Activated naive CD8-positive, alpha-beta T cell treated with anti-CD3 and anti-CD28 coated beads, Interleukin-2, amount 10 ng/mL, durations not matched to agents 7 days and 5 days (primary cell): ENCODE measurements at places on chromosomes 7 and 10. TPM values are rescaled to one million over a fixed set of nuclear protein-coding genes. Genes with fewer than 3 reads are reported as not detected.

- DNase-seq, result no peak
These were observed 44.4 kb downstream of the LRRC4 start for GRCh38 chr7:127986581-127987521.

- DNase-seq, result no peak
These were observed 219.1 kb downstream of the TAX1BP1 start for GRCh38 chr7:27958933-27959548.

The OIT3 gene
- not detected for total RNA-seq

The SPDYE18 gene
- total RNA-seq, result 0.64 TPM

The LGI1 gene
- not detected for total RNA-seq

- DNase-seq, result no peak
These were observed 169.9 kb downstream of the RNF133 start for GRCh38 chr7:122528879-122529481.

DNA sequence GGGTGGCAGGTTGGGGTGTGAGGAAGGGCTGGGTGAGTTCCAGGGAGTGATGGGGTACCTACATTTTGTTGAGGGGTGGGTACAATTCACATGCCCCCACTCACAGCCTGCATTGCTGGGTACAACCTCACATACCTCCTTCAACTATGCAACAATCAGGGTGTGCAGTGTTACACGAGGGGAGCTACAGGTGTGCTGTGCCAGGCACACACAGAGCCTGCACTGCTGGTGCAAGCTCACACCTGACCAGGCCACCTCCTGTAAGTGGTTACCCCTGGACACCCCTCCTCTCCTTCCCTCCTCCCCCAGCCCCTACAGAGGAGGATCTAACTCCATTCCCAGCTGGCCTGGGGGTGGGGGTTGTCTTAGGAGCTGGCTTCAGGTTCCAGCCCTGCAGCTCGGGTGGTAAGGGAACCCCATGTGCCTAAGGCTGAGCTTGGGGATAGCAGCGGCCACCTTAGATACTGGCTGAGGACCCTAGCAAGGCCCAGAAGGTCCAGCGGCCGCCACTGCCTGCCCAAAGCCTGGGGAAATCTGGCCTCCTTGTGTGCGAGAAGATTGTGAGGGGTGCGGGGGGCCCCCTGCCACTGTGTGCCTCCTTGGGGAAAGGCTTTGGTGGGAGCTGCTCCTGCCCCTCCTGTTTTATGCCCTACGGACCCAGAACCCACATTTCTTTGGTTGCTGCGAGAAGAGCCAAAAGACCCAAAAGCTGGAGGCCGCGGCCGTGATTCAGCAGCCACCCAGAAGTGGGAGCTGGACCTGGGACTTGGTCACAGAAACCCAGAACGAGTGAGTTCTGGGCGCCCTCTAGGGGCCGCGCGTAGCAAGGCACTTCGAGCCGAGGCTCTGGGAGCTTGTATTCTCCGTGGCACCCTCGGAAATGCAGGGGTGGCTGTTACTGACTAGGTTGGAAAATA lies 10.8 kb downstream of the TLX1 start:
- DNase-seq, result peak; percentile 87

GRCh38 chr10:132036153-132036886 lies 29.4 kb upstream of the JAKMIP3 start:
- no peak for DNase-seq

- no peak for DNase-seq
These were observed 26.8 kb downstream of the CFAP69 start for GRCh38 chr7:90271753-90272152.

GRCh38 chr10:86046845-86047460 lies 319.6 kb downstream of the GRID1 start:
- DNase-seq, result no peak

DNA sequence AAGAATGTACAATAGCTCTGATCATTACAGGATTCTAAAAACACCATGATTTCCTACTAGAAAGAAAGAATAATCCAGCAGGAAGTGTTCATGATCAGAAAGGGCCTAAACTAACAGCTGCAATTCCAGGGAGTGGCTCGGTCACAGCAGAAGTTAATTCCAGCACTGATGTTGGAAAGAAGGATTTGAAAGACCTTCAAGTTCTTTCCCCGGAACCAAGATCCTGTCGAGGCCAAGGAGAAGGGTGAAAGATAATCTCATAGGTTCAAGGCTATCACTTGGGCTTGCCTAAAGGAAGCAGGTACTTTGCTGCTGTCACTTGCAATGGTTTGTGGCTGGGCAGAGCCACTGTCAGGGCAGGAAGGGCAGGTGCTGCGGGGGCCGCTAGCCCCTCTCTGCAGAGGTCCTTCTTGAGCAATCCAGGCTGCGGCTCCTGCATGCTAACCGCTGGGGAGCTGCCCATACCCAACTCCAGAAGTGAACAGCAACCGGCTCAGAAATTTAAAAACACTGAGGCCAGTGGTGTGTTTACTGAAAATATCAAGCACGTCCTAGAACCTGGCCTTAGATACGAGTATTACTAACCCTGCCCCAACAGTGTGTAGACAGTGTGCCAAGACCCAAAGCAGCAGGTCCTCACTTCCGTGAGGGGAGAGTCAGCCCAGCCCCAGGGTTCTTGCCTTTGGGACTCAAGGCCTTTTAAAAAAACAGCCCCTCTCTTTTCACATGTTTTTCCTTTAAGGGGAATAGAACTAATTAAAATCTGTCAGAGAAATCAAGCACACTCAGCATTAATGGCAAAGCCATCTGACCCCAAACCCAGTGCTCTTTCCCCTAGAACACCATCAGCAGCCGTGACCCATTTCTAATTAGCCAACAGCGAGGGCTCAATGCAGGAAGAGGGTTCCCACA lies 76.8 kb downstream of the VIPR2 start:
- DNase-seq, result no peak

DNA sequence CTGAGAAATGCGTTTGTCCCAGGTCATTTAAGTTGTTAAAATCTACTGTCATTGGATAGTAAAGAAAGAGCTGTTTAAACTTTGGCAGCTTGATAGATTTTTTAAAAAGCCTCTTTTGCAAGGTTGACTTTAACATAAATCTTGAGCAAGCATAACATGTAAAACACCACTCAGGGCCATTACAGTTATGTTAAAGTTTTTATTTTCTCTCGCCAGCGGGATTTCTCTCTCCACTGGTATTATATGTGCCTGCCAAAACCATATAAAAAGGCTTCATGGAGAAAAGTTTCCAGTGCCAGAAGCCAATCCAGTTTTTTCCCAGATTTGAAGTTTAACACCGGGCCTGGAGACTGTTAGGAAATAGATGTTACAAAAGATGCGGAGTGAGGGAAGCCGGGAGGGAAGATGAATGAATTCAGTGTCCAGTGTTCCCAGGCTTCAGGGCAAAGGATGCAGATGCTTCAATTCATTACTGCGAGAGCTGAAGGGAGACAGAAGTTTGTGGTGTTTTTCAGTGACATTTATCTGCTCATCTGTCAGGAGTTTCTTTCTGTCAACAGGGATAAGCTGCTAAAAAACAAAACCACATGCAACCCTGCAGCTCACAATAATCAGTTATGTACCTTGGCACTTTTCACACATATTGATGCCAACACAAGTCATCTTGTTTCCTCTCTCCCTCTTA lies 155.5 kb downstream of the SPAG6 start:
- no peak for DNase-seq

- no peak for DNase-seq
These were observed 440.0 kb downstream of the DNAJB9 start for GRCh38 chr7:109009636-109010035.

DNA sequence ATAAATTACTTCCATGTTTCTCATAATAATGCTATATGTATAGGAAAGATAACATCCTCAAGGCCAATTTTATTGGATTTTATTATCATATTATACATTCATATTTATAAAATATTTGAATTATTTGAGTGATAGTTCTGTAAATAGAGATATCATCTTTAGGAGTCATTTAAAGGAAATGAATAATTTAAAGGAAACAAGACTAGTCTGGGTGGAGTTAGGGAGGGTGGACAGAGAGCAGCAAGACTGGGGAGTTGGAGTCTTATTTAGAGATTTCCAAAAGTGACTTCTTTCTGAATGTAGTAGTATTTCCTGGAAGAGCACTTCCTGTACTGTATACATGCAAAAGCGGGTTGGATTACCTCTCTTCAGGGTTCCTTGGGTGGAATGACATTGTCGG lies 342.3 kb downstream of the SUGCT start:
- no peak for DNase-seq

The AP3M1 gene
- total RNA-seq, result 43.5 TPM

The SNX10 gene
- 31.0 TPM for total RNA-seq

DNA sequence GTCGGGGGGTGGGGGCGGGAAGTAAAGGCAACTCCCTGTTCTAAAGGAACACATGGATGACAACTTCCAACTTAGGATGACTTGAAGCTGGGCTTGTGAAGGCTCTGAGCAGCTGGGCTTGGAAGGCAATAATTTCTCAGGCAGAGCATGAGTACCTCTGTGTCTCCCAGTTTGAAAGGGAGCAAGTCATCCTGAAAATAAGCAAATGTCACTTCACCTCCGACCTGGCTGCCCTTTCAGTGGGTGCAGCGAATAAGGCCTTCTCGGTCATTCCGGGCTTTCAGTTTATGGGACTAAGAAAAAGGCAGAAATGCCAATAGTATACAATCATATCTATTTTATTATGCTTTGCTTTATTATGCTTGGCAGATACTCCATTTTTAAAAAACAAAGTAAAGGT lies 15.3 kb upstream of the ADAMTS14 start:
- DNase-seq, result no peak

The SKIDA1 gene
- 0.09 TPM for total RNA-seq

DNA sequence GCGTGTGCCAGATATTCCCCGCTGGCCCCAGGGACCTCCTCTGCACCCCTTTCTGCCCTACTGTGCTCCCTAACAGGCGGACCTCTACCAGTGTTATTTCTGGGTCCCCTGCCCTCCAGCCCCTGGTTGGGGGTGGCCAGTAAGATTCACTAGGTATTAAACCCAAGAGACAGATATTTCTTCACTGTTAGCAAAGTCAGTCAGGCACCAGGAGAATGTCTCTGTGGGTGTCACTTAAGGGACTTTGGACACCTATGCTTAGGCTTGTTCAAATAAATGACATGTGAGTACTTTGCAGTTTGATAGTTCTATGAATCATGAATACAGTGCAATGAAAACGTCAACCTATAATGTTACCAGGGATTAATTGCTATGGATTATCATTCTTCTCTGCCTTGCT lies 234.3 kb upstream of the IGFBP3 start:
- DNase-seq, result no peak

The KAZALD1 gene
- not detected for total RNA-seq

DNA sequence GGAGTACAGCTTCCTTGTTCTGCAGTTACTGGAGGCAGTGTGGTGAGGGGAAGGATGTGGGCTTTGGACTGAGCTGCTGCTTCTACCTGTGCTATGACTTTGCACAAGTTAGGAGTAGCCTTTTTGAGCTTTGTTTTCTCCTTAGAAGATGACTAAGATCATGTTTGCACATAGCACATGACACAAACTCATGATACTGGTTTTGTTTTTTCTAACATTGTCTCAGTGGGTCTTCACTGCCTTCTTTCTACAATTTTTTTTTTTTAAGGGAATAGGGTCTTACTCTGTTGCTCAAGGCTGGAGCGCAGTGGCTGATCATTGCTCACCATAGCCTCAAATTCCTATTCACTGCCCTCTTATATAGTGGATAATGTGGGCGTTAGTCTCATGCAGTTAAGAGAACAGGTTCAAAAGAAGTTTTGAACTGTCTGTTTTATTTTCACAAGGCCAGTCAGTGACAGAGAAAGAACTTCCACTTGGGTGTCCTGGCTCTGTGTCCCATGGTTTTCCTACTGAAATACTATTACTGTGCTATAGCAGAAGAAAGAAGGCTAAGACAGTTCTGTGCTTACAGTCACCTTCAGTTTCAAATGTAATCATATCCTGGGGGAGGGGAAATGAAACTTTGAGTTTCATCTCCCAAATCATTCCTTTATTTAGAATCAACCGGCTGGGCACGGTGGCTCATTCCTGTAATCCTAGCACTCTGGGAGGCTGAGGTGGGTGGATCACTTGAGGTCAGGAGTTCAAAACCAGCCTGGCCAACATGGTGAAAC lies 72.0 kb downstream of the KAT6B start:
- DNase-seq, result no peak

The LAMB4 gene
- not detected for total RNA-seq

GRCh38 chr10:106076496-106076895 lies 1088.0 kb downstream of the SORCS1 start:
- no peak for DNase-seq

GRCh38 chr10:129135624-129136023 lies 331.4 kb upstream of the MGMT start:
- DNase-seq, result no peak

DNA sequence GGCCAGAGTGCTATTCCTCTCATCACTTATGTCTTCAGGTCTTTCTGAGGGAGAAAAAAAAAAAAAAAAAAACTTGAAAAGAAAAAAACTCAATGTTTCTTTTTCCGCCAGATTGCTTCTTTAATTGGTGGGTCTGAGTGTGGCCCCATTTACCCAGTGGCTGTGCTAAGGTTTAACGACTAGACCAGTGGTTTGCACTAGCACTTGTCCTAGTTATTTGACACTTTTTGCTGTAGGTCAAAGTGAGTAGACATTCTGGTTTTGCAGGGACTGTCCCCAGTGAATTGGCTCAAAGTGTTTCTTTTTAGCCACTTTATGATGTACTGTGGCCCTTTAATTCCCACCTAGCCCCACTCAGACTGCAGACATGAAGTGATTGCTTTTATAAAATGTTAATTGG lies 273.3 kb downstream of the PTEN start:
- DNase-seq, result no peak

- DNase-seq, result no peak
These were observed 299.8 kb downstream of the KLF6 start for GRCh38 chr10:3485057-3485686.

- no peak for DNase-seq
These were observed 292.8 kb downstream of the SFMBT2 start for GRCh38 chr10:7117806-7118674.

The ARHGAP22 gene
- total RNA-seq, result 0.26 TPM

- no peak for DNase-seq
These were observed 93.0 kb downstream of the PTPRN2 start for GRCh38 chr7:158494643-158495042.

The GPRIN2 gene
- total RNA-seq, result not detected

The NYAP1 gene
- total RNA-seq, result 0.42 TPM

The CFAP58 gene
- total RNA-seq, result 0.34 TPM

DNA sequence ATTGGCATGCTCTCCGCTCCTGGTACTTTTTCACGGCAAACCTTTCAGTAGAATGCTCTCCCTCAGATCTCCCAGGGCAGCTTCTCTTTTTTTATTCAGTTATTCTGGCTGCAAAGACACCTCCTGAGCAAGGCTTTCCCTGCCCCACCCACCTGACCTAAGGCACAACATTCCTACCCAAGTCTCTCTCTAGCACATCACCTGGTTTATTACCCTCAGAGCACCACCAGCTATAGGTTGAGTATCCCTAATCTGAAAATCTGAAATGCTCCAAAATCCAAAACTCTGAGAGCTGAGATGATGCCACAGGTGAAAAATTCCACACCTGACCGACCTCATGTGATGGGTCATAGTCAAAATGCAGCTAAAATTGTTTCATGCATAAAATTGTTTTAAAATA lies 99.6 kb downstream of the GLI3 start:
- DNase-seq, result no peak

DNA sequence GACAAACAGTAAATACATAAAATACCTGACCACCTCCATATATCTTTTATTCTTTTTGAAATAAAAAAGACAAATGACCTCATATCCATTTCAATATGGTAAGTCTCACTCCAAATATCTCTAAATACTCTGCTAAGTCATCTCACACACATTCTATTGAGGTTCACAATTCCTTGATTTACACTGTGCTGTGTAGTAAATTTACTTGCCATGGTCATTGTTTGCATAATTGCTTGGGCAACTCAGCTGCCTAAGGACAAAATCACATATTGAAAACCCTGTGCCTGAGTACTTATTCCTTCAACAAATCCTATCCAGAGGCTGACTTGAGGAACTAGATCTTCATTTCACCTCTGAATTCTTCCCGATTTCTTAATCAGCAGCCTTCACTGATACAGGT lies 176.4 kb downstream of the THSD7A start:
- DNase-seq, result no peak

The SPDYE2 gene
- total RNA-seq, result not detected
